ENCODE measurements at places on chromosomes 6 and 20. TPM values are rescaled to one million over a fixed set of nuclear protein-coding genes. Genes with fewer than 3 reads are reported as not detected.

Gene RIMS1
- polyA plus RNA-seq = 0.75 TPM

DNA sequence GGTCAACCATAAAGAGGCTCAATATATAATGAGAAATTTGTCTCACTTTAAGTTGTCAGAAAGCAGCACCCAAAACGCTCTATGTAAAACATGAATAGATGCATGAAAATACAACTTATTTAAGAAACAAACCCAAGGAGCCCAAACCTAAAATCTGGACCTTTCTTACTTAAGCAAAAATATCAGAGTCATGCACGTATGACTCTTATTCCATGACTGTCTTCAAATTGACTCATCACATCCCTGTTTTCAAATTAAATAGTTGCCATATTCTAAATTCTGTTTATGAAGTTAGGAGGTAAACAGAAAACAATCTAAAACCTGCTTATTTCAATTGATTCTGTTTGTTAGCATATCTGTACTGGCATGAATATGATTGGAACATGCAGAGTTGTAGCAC, 42.1 kb downstream of the ANKRD6 start:
- DNase-seq = no peak

Gene GLP1R
- polyA plus RNA-seq = 0.67 TPM

Gene MATN4
- polyA plus RNA-seq = not detected

DNA sequence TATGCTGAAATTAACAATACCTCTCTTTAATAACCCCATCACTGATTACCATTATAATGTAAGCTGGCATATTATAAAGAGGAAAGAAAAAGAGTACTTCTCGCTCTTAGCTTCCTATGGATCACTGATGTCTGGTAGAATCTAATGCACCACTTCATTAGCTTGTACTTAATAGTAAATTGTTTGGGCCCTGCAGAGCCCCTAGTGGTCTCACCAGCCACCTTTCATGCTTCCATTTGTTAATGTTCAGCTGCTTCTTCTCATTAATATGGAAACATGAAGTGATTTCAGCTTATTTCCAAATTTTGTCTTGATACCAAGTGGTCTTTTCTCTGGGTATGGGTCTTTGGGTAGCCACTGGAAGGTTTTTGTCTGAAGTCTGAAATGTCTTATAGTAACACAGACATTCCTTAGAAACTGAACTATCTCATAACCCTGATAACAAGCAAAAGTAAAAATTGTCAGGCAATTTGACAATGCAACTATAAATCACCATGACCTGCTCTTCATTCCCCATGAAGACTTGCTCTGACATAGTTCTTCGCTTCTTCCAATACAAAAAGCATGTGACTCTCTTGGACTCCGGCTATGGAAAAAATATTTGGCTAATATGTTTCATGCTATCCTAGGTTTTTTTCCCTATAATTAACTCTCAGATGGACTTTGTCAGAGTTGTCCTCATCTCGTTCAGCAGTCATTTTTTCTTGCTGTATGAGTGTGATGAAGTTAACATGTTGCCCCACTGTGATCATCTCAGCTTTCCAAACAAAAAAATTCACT, 395.8 kb upstream of the MARCKS start:
- DNase-seq = peak; percentile 64

Gene PRL
- not detected for polyA plus RNA-seq

Gene HAO1
- not detected for polyA plus RNA-seq

Gene SMIM13
- 16.0 TPM for polyA plus RNA-seq

DNA sequence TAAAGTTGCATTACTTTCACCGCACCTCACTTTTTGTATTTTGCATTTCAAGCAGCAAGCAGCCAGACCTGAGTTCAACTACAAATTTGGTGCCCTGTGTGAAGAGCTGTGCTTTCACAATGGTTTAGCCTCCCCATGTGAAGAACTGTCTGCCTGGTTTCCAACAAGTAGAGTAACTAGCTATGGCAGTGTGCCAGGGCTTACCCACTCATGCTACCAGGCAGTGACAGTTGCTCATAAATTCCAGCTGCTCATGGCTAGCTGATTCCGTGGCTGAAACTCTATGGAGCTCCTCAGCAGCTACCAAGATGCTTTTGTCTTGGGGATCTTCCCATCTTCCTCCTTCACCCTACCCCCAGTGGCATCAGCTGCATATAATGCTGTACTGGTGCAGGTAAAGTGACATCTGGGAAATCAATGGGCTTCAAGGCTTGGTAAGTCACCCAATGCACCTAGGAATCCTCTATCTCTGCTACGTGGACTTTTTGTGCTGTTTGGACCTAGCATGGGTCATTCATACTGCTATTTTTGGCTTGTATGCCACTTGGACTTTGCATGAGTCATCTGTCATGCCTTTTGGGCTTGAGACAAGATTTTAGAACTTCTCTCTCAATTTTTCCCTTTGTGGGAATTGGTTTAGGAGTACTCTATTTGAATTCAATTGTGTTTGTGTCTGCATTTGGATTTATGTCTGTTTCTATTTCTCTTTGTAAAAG, 176.5 kb upstream of the GJE1 start:
- no peak for DNase-seq

DNA sequence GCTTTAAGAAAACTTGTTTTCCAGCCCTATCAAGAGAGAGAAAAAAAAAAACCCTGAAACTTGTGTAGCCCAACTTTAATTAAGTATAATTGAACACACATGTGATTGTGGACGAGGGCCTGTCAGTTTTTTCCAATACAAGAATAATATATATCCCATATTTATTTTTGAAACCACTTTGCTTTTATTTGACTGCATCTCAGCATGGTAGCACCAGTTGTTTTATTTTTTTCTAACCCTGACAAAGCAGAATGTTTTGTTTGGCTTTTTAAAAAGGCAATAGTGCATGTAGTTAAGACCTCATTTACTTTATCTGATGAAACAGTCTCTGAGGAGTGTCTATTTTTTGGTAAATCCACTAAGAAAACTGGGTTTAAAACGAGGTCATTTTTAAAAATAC, 257.7 kb downstream of the CDKAL1 start:
- DNase-seq = peak; percentile 17

- DNase-seq = no peak
These were observed 51.0 kb downstream of the KCNK5 start for GRCh38 chr6:39178235-39178634.
